ENCODE measurements at places on chromosomes 6 and 20.

DNA sequence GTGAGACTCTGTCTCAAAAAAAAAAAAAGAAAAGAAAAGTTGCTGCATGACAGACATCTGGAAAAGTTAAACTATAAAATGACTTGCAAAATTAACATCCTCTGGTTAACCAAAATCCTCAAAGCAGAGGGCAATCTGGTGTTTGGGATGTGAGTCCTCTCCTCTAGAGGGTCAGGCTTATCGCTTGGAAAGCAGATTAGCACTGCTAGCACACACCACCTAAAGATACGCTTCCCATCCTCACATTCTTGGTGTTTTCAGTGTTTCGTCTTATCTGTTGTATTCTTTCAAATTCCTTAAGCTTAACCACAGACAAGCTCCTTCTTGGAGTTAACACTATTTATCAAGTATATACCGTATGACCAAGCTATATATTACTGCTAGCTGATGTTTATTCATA, 198.0 kb downstream of the SOX4 start:
- DNase-seq = no peak

DNA sequence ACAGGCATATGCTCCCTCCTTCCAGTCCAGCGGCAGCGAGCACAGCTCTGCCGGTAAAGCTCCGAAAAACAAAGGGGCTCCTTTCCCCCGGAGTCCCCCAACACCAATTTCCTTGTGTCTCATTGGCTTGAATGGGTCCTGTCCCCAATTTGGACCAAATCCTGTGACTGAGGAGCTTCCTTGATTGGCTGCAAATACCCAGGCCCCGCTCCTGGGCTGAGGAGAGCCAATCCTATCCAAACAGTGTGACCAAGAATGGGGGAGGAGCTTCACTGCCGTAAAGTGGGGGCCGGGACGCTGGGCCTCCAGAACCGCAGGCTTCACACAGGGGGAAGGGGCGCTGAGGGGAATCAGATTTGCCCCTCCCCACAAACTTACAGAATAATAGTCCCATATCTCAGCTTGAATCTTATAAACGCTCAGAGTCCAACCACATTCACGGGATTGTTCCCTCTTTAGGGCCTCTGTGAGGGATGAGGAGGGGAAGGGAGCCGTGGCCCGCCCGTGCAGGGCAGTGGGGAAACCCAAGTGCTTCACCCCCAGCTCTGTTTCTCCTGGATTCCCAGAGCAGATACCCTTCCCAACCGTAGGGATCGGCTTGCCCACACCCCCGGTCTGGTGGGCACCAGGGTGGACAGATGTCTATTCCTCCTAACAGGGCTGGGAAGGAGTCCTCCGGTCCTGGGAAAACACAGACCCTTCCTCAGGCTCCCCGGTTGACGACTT, 141.0 kb upstream of the MLN start:
- no peak for DNase-seq

GRCh38 chr6:3501826-3502500, 45.1 kb upstream of the SLC22A23 start:
- DNase-seq = no peak

DNA sequence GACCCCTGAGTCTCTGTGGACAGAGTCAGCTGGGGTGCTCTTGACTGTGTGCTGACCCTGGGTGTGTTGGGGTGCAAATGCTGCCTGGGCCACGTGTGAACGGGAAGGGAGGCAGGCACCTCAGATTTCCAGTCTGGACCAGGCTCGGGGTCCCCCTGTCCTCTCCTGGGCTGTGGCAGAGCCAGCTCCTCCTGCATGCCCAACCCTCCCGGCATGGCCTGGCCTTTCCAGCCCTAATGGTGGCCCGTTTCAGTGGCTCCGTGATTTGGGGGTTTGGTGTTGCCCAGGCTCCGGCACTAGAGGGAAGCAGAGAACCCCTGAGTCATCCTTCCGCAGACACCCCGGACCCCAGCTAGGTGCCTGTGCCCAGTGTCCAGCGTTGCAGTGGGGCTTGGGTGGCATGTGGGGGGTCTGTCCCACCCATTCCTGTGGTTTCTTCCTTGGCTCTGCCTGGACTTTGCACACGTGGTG, 9.1 kb downstream of the RBM38 start:
- DNase-seq = no peak
